ENCODE measurements at places on chromosomes 7 and 10.

DNA sequence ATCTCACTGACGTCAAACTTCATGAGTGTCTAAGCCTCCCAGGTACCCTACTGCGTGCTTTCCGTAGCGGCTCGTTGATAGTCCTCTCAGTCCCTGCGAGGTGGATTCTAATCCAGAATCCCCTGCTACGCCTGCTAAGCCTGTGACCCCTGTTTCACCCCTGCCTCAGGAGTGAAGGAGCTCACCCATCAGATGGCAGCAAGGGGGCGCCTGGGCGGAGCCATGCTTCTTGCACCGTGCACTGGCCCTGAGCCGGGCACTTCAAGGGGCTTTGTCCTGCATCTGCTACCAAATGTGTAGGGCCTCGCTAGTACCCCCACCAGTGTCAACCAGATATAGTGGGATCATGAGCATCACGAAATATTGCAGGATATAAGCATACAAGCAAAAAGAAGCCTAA, 918 bp upstream of the STRA8 start:
- no peak for DNase-seq

GRCh38 chr10:44924261-44925040, 13.3 kb downstream of the TMEM72 start:
- no peak for DNase-seq

- no peak for DNase-seq
Measured at GRCh38 chr10:72037811-72038210, 50.5 kb downstream of the SPOCK2 start.

DNA sequence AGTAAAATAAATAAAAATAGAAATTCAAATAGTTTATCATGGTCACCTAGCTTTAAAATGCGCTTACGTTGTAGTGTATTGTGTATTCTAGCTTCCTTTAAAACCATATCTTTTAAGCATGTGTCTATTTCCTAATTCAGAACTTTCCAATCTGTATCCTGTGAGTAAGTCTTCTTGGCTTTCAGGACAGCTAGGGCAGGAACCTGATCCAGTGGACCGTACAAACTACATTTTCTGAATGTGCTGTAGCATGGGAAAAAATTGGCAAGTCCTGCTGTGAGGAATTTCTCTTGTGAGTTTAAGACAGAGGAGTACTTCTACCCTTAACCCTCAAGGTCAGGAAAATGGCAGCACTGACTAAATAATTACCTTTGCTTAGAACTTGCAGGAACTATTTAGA, 12.1 kb downstream of the OPN1SW start:
- DNase-seq: no peak

GRCh38 chr7:82729172-82730030, 285.8 kb upstream of the CACNA2D1 start:
- no peak for DNase-seq

DNA sequence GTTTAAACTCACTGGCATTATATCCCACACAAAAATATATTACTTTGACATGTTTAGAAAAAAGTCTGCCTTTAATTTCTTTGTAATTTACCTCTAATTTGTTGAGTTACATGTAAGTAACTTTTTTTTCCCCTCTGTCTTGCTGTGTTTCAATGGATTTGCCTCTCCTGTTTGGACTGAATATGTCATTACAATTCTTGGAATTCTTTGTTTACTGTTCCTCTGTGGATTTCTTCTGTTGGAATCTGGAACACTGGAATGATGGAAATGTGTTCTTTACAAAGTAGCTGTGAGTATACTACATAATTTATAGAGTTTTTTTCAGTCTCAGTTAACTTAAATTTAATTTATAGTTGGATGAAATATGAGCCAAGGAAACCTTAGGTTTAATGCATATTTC, 30.4 kb downstream of the SEPTIN7 start:
- DNase-seq: no peak

- no peak for DNase-seq
Measured at GRCh38 chr7:4919969-4920766, 36.7 kb upstream of the RADIL start.

GRCh38 chr10:57964351-57964750, 303.3 kb downstream of the IPMK start:
- no peak for DNase-seq

GRCh38 chr10:122954731-122955050, 664 bp upstream of the C10orf88 start:
- DNase-seq: no peak

DNA sequence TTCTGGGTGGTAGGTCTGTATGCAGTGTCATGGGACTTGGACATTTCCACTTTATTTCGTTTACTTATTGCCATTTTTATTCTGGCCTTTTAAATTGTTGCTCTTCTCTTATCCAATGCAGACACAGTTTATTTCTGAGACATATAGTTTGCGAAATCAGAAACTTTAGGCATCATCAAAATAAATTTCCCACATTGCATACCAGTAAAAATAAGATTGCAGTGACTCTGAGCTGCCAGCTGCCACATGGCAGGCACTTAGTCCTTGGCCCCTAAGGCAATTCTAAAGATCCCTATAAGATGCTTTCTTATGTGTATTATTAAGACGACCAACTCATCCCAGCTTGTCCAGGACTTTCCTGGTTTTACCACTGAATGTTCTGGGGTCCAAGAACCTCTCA, 81.8 kb upstream of the ANKRD1 start:
- DNase-seq: no peak

GRCh38 chr7:28406192-28406591, 6.1 kb upstream of the CREB5 start:
- DNase-seq: no peak

DNA sequence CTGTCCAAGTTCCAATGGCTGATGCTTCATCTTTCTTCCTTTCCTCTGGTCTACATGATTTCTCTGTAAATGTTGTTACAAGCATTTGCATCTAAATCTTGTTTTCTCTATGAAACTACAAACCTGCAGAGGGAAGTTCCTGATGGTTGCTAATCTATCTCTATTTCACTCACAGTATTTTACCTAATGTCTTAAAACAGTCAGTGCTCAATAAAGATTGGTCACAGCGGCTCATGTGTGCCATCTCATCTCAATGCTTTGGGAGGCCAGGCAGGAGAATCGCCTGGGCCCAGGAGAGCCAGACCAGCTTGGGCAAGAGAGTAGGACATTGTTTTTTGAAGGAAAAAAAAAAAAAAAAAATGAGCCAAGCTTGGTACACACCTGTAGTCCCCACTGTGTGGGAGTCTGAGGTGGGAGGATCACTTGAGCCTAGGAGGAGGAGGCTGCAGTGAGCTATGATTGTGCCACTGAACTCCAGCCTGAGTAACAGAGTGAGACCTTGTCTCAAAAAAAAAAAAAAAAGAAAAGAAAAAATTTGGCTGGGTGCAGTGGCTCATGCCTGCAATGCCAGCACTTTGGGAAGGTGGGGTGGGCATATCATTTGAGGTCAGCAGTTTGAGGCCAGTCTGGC, 71.3 kb upstream of the ARMC3 start:
- no peak for DNase-seq

DNA sequence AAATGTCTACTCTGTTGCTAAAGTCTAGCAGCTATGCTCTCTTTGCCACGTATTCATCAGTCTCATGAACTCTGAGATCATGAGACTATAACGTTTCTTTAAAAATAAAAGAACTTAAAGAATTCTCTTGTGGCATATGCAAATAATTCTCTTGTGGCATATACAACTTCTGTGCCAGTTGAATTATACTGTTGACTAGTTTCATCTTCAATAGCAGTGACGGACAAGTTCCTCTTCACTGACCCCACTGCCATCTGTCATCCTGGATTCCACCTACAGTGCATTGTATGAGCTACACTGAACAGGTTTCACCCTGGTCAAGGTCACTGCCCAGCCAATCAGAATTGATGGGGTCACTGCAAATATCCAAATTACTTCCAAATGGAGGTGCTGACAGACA, 88.2 kb downstream of the CD36 start:
- no peak for DNase-seq

- no peak for DNase-seq
Measured at GRCh38 chr10:48331436-48331835, 25.0 kb downstream of the MAPK8 start.

GRCh38 chr7:47271749-47272148, 310.2 kb downstream of the TNS3 start:
- no peak for DNase-seq

- DNase-seq: no peak
Measured at GRCh38 chr10:130491011-130491692, 355.0 kb downstream of the GLRX3 start.

- no peak for DNase-seq
Measured at GRCh38 chr10:6704896-6705295, 124.8 kb upstream of the PRKCQ start.

DNA sequence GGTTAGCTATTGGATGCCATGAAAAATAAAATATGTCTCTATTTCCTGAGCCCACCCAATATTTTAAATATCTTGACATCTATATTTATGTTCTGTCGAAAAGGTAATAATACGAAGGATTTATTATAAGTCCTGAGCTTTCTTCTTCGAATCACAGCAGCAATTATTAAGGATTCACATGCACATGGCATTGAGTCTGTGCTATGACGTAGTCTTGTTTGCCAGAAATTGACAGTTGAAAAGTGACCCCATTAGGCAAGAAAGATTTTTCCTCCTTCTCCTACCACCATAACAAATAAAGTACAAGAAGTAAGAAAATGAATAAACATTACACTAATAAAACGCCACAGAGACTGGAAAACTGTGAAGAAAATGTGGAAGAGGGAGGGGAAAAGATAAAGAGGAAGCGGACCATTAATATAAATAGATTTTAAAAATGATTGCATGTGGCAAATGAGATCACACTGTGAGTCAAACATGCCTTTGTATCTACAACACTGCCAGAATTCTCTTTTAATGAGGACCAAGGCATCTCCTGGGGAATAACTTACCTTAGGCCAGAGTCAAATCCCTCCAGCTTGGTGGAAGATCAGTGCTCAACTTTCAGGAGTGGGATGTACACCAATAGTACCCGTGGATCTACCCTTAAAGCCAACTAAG, 21.6 kb downstream of the FZD1 start:
- no peak for DNase-seq

DNA sequence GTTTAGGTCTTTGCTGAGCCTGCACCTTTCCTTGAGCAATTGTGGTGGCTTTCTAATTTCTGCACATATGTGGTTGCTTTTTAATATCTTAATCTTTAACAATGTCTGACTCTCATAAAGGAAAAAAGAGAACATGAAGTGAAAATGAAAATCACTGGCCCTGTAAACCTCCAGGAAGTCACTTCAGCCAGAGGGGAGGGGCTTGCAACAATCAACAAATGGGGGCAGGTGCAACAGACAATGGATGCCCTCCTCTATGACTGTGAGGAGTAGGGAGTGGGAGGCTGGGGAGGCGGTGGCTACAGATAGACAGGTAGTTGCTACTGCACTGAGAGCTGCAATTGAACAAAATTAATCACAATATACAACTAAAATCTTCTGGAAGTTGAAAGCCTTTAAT, 1377.4 kb downstream of the XPNPEP1 start:
- DNase-seq: no peak

GRCh38 chr7:46613116-46613515, 692.0 kb upstream of the IGFBP3 start:
- DNase-seq: no peak

DNA sequence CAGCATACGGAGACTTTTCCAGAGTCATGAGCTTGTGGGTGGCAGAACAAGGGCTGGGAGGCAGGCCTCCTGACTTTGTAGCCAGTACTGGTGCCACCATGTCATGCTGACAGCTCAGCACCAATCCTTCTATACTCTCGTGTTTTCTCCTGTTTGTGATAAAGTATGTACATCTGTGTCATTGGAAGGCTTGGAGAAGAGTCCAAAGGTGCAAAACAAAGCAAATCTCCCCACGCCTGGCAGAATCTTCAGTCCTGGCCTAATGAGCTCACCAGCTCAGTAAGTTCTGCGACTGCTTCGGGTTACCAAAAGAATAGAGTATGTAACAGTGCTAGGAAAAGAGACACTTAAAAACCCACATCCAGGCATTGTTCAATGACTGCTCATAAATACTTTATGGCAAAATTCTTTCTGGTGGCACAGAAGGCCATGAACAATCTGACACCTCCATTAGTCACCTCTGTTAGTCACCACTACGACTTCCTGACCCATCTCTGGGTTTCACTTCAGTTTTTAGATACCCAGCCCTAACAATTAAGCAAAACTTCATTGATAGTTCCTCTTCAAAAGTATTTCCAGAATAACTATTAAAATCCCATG, 24.5 kb downstream of the STEAP1 start:
- DNase-seq: no peak

DNA sequence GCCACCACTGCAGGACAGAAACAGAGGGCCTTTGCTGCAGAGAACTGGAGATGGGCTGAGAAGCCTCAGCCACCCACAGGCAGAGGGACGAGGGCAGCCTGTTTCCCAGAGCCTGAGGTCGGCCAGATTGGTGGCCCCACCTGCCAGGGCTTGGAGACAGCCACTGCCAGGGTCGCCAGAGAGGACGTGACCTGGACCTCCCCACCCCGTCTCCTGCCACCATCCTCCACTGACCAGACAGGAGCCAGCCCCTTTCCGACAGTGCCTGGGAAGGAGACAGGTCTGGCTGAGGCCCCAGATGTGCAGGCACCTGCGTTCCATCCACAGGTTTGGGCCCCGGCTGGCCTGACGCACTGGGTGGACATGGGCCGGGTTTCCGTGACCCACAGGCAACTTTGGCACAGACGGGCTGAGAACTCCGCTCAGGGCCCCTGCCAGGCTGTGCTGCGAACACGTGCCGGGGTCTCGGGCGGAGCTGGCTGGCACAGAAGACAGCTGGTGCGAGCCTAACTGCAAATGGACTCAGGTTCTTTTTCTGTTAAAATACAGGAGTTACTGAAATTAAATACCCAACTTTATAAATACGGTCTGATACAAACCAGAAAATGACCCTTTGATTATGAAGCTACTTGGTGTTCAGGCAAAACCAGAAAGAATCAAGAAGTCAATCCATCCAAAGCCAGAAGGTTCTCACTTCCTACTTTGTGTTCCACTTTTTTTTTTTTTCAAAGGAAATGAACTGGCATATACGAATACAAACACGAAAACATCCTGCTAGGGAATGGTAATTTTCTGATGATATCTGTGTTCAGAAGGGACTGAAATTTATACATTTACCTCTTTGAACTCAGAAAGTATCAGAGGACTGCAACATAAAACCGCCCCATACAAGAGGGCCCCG, 6.9 kb downstream of the COX19 start:
- no peak for DNase-seq

DNA sequence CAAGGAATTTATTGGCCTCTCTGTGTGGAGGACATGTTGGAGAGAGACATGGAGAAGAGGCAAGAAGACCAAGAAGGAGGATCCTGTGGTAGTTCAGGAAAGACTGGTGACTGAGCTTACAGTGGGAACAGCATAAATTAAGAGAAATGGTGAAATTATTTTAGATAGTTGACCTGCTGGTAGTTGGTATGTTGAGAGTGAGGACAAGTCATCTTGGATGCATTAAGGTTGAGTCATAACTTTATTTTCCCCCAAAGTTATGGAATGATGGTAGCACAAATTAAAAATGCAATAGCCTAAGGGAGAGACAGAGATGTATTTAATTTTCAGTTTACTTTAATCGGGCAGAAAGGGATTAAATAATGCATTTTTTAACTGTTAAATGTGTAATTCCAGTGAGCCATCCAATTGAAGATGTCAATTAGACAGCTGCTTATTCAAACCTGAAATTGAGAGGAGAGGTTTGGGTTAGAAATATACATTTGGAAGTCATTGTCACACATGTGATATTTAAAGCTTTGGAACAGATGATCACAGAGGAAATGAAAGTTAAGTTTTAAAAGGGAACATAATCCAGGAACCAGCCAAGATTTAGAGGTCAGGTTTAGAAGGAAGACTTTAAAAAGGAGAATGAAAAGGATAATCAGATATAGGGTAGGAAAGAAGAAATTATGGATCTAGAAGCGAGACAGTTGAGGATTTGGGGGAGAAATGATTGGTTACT, 80.6 kb downstream of the DGKB start:
- no peak for DNase-seq
